Pancreas (tissue), 10 donors: ENCODE measurements at places on chromosomes 2 and 18.
A peak's percentile ranks its signal among the peaks of the same experiment; 100 is the strongest.

GRCh38 chr2:28929581-28929980 is 35.1 kb downstream of the WDR43 start:
- no peak overlapping the region for H3K27ac ChIP-seq
- H3K27me3 ChIP-seq = no peaks in the 10 kb centered on the region
- peaks cover 47% of the 10 kb centered on the region for H3K36me3 ChIP-seq
- H3K4me1 ChIP-seq = no peaks in the 10 kb centered on the region
- no peak for DNase-seq

GRCh38 chr18:45251236-45251635 is 364.0 kb upstream of the SLC14A2 start:
- H3K36me3 ChIP-seq = no peaks in the 10 kb centered on the region
- no peaks in the 10 kb centered on the region for H3K4me1 ChIP-seq
- DNase-seq = no peak
- no peaks in the 10 kb centered on the region for H3K27me3 ChIP-seq
- no peak overlapping the region for H3K4me3 ChIP-seq
- H3K27ac ChIP-seq = no peak overlapping the region

DNA sequence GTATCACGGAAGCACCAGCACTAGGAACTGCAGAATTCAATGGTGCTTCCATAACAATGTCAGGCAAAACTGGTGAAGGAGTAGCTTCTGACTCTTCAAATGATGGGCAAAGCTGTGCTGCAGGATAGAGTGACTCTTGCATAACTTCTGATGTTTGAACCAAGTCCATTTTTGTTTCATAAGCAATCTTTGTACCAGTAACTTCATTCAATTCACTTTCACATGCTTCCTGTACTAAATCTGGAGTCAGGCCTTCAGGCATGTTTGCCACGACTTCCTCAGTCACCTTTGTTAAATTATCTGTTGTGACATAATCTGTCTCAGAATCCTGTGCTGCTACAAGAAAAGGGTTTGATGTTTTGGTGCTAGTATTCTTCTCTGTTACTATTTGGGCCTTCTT is 24.0 kb downstream of the RTN4 start:
- no peaks in the 10 kb centered on the region for H3K36me3 ChIP-seq
- H3K27me3 ChIP-seq = no peaks in the 10 kb centered on the region
- no peak overlapping the region for H3K4me3 ChIP-seq
- no peak for DNase-seq
- no peak overlapping the region for H3K27ac ChIP-seq

- H3K36me3 ChIP-seq = no peaks in the 10 kb centered on the region
- H3K27ac ChIP-seq = no peak overlapping the region
- no peaks in the 10 kb centered on the region for H3K27me3 ChIP-seq
- DNase-seq = no peak
Measured at GRCh38 chr2:239113171-239113570, 265.3 kb downstream of the TWIST2 start.

GRCh38 chr2:14776216-14776615 is 143.7 kb downstream of the LRATD1 start:
- H3K4me3 ChIP-seq = no peak overlapping the region
- no peaks in the 10 kb centered on the region for H3K27me3 ChIP-seq
- no peaks in the 10 kb centered on the region for H3K4me1 ChIP-seq
- H3K36me3 ChIP-seq = no peaks in the 10 kb centered on the region
- no peak for DNase-seq

GRCh38 chr2:199446996-199447576 is 10.7 kb downstream of the SATB2 start:
- no peaks in the 10 kb centered on the region for H3K4me1 ChIP-seq
- no peak overlapping the region for H3K4me3 ChIP-seq
- H3K36me3 ChIP-seq = no peaks in the 10 kb centered on the region
- H3K27me3 ChIP-seq = no peaks in the 10 kb centered on the region
- DNase-seq = no peak

GRCh38 chr18:78807668-78808067 is 171.9 kb upstream of the SALL3 start:
- H3K4me1 ChIP-seq = no peaks in the 10 kb centered on the region
- no peak overlapping the region for H3K4me3 ChIP-seq
- no peaks in the 10 kb centered on the region for H3K27me3 ChIP-seq
- DNase-seq = no peak
- no peaks in the 10 kb centered on the region for H3K36me3 ChIP-seq

GRCh38 chr2:2112416-2113105 is 218.5 kb downstream of the MYT1L start:
- no peaks in the 10 kb centered on the region for H3K27me3 ChIP-seq
- no peak for DNase-seq
- H3K4me3 ChIP-seq = no peak overlapping the region
- no peak overlapping the region for H3K27ac ChIP-seq
- no peaks in the 10 kb centered on the region for H3K4me1 ChIP-seq

DNA sequence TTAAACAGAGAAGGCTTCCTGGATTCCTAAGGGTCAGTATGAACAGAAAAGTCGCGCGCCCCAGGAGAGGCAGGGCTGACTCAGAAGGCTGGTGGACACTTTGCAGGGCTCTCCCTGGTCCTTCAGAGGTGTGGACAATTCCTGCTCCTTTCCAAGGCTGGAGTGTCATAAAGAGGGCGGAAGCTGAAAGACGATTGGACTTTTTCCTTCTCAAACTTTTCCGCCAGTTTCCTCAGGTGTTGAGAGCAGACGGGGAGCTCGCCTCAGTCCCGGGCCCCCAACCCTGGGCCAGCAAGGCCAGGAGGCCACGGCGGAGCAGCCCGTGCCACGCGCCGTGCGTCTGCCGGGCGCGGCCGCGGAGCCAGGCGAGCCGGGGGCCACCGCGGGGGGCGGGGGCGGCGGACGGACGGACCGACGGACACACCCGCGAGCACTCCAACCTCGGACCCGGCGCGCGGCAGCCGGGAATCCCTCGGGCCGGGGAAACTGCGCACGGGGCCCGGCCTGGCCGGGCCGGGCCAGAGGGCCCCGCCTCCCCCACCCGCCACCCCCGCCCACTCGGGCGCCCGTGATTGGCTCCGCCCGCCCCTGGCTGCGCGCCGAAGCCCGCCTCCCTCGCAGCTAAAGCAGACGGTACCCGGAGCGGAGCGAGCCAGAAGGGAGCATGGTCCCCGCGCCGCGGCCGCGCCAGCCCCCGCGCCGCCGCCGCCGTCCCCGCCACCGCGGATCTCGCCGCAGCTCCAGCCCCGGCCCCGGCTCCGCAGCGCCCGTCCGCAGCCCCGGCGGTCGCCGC is at the start of gene KLHL29:
KLHL29 (plus strand) TSS at position 629 of the 793 bp plus-strand sequence. CDS start 177,018 bp downstream, outside the sequence.
- H3K36me3 ChIP-seq = no peaks in the 10 kb centered on the region
- peaks cover 4% of the 10 kb centered on the region for H3K4me1 ChIP-seq
- peaks cover 9% of the 10 kb centered on the region for H3K27me3 ChIP-seq
- peak; percentile 84 for DNase-seq
- H3K27ac ChIP-seq = no peak within 1 kb of the TSS
- H3K4me3 ChIP-seq = peak within 1 kb of the TSS; percentile 46

DNA sequence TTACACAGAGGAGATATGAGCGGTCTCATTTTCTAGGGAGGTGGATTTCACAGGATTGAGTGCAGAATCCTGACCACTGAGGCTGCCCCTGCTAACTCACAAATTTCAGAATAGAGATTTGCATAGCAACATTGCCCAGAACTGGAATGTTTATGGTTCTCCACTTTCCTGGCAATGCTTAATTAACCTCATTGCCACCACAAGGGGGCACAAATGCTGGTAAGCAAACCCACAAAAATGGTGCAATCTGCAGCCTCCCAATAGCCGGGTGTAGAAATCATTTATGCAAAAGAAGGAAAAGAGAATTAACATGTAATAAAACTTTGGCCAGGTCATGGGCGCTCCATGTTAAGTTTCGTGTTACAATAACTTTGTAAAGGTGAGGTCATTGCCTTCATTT is 112.4 kb downstream of the CYRIA start:
- DNase-seq = no peak
- H3K27ac ChIP-seq = no peak overlapping the region
- H3K36me3 ChIP-seq = no peaks in the 10 kb centered on the region
- no peaks in the 10 kb centered on the region for H3K4me1 ChIP-seq

DNA sequence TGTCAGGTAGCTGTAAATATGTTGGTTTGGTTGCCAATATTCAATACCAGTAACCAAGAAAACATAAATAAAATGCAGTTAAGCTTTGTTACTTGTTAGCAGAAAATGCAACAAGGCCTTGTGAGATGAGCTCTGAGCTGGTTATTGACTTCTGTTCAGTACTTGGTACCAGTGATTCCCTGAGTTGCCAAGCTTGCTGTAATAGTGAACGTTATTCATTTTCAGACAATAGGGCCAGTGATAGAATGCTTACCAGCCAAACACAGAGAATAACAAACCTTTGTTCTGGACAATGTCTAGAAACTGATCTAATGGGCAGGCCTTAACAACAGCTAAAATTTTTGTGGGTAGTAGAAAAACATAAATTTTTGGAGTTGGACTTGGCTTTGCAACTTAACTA is 29.5 kb downstream of the RASGRP3 start:
- H3K36me3 ChIP-seq = no peaks in the 10 kb centered on the region
- H3K27me3 ChIP-seq = no peaks in the 10 kb centered on the region
- no peak overlapping the region for H3K27ac ChIP-seq
- H3K4me3 ChIP-seq = no peak overlapping the region
- no peak for DNase-seq

- H3K36me3 ChIP-seq = no peaks in the 10 kb centered on the region
- H3K27ac ChIP-seq = no peak overlapping the region
- DNase-seq = no peak
- H3K4me1 ChIP-seq = no peaks in the 10 kb centered on the region
- H3K4me3 ChIP-seq = no peak overlapping the region
Measured at GRCh38 chr2:27412419-27413152, 3.2 kb upstream of the PPM1G start.

GRCh38 chr2:144111437-144111836 is 408.5 kb downstream of the ZEB2 start:
- H3K4me1 ChIP-seq = no peaks in the 10 kb centered on the region
- H3K27ac ChIP-seq = no peak overlapping the region
- H3K4me3 ChIP-seq = no peak overlapping the region

GRCh38 chr2:71781695-71782228 is 328.4 kb downstream of the DYSF start:
- no peaks in the 10 kb centered on the region for H3K36me3 ChIP-seq
- DNase-seq = no peak
- no peak overlapping the region for H3K27ac ChIP-seq
- no peak overlapping the region for H3K4me3 ChIP-seq
- no peaks in the 10 kb centered on the region for H3K27me3 ChIP-seq
- no peaks in the 10 kb centered on the region for H3K4me1 ChIP-seq

DNA sequence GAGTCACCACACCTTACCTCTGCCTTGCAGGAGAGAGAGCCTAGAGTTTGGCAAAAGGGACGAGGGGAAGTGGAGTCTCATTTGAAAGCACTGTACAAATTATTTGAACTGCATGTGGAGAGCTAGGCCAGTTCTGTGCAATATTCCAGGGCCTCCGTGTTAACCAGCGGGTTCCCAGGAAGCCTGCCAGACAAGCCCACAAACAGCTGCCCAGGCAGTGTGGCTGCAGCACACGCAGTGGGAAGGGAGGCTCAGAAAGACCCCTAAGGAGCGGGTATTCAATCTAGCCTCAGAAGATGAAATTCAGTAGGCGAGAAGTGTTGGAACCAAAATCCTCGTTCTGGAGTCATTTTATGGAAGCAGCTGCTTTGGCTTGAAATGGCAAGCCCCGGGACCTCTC is 30.7 kb downstream of the CNGA3 start:
- H3K27me3 ChIP-seq = no peaks in the 10 kb centered on the region
- no peak for DNase-seq
- H3K4me3 ChIP-seq = no peak overlapping the region
- H3K27ac ChIP-seq = no peak overlapping the region
- H3K36me3 ChIP-seq = no peaks in the 10 kb centered on the region

DNA sequence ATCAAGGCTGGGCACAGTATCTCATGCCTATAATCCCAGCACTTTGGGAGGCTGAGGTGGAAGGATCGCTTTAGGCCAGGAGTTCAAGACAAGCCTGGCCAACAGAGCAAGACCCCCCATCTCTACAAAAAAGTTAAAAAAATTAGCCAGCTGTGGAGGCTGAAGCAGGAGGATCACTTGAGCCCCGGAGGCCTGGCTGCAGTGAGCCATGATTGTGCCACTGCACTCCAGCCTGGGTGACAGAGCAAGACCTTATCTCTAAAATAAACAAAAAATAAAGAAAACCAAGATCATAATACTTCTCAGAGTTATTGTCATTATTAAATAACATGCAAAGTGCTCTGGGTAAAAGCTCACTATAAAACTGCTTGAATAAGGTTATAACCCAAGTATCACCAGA is 14.9 kb downstream of the IL1RN start:
- H3K4me1 ChIP-seq = peaks cover 15% of the 10 kb centered on the region
- no peak overlapping the region for H3K4me3 ChIP-seq
- DNase-seq = no peak
- no peaks in the 10 kb centered on the region for H3K36me3 ChIP-seq

DNA sequence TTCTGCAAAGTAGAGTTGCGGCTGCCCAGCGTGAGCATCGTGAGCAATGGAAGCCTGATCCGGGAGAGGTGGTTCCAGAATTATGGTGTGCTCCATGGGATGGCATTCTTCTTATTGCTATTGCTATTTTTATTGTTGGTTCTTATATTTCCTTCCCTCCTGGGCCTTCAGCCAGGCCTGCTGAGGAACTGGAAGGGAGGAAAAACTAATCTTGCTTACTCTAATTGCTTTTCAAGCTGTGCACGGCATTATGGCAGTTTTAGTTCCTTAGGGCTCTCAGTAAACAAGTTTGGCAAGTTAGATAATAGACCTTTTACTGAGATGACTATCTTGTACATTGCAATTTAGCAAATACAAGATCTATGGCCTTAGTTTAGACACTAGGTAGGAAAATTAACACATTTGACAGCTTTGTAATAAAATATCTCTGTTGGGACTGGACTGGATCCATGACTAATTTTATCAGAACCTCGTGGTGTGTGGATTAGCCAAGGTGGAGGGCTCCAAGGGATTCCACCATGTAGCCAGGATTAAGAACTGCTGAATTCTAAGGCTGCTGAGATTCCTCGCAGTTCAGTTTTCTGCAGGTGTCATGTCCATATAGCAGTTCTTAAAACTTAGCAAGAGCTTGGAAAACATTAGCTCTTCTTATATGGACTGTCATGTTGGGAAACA is 6.0 kb downstream of the RSAD2 start:
- no peaks in the 10 kb centered on the region for H3K27me3 ChIP-seq
- no peaks in the 10 kb centered on the region for H3K36me3 ChIP-seq
- H3K27ac ChIP-seq = no peak overlapping the region
- H3K4me1 ChIP-seq = no peaks in the 10 kb centered on the region
- DNase-seq = no peak
- H3K4me3 ChIP-seq = no peak overlapping the region
